Large intestine (tissue), 12 donors: ENCODE measurements at places on chromosomes 5 and 9.
A peak's percentile ranks its signal among the peaks of the same experiment; 100 is the strongest.

GRCh38 chr9:126055381-126055985 is 271.1 kb upstream of the MVB12B start:
- peaks cover 36% of the 10 kb centered on the region for H3K27me3 ChIP-seq
- H3K4me3 ChIP-seq = no peak overlapping the region
- H3K36me3 ChIP-seq = no peaks in the 10 kb centered on the region
- no peak overlapping the region for H3K27ac ChIP-seq
- no peaks in the 10 kb centered on the region for H3K4me1 ChIP-seq

- H3K27ac ChIP-seq = no peak overlapping the region
- H3K4me1 ChIP-seq = no peaks in the 10 kb centered on the region
- no peak for DNase-seq
- H3K4me3 ChIP-seq = no peak overlapping the region
- no peaks in the 10 kb centered on the region for H3K27me3 ChIP-seq
- no peaks in the 10 kb centered on the region for H3K36me3 ChIP-seq
Measured at GRCh38 chr5:33641744-33642505, 201.2 kb downstream of the TARS1 start.

GRCh38 chr5:44387921-44388320 is 1.3 kb downstream of the FGF10 start:
- peaks cover 35% of the 10 kb centered on the region for H3K27me3 ChIP-seq
- H3K4me3 ChIP-seq = peak overlapping the region; percentile 32
- H3K36me3 ChIP-seq = no peaks in the 10 kb centered on the region
- no peaks in the 10 kb centered on the region for H3K4me1 ChIP-seq
- DNase-seq = no peak

DNA sequence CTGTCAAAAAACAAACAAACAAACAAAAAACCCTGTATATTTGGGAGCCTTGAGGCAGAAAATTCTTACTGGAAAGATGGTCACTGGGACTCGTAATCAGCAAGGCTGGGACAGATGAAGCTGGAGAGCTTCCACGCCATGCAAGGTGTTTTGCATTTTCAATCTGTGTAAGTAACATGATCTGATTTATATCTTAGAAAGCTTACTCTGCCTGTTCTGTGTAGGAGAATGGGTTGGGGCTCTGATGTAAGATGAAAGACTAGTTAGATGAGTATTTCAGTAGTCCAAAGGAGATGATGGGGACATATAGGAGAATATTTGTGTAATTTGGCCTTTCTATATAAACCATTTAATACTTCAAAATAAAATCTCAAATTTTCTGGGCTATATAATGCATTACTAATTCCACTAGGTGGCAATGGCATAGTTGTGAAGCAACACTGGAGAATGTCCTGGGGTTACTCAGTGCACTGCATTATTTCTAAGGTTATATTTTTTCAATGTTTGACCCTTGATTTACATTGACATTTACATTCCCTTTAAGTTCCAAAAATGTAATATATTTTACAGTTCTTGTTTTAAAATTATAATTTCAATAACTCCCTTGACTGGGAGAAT is 21.9 kb upstream of the FSD1L start:
- H3K36me3 ChIP-seq = no peaks in the 10 kb centered on the region
- no peak overlapping the region for H3K27ac ChIP-seq
- H3K27me3 ChIP-seq = no peaks in the 10 kb centered on the region
- H3K4me3 ChIP-seq = no peak overlapping the region
